ENCODE measurements at places on chromosomes 2 and 18.

GRCh38 chr2:240138254-240138984 is 2.0 kb downstream of the OTOS start:
- DNase-seq: no peak

GRCh38 chr2:240432430-240432819 is 3.0 kb upstream of the GPC1 start:
- no peak for DNase-seq

- no peak for DNase-seq
These were observed 182.3 kb downstream of the INO80D start for GRCh38 chr2:205903549-205904129.

GRCh38 chr18:26476697-26477096 is 71.7 kb downstream of the KCTD1 start:
- DNase-seq: no peak

GRCh38 chr2:232697807-232698110 is 628 bp downstream of the GIGYF2 start:
- DNase-seq: no peak

DNA sequence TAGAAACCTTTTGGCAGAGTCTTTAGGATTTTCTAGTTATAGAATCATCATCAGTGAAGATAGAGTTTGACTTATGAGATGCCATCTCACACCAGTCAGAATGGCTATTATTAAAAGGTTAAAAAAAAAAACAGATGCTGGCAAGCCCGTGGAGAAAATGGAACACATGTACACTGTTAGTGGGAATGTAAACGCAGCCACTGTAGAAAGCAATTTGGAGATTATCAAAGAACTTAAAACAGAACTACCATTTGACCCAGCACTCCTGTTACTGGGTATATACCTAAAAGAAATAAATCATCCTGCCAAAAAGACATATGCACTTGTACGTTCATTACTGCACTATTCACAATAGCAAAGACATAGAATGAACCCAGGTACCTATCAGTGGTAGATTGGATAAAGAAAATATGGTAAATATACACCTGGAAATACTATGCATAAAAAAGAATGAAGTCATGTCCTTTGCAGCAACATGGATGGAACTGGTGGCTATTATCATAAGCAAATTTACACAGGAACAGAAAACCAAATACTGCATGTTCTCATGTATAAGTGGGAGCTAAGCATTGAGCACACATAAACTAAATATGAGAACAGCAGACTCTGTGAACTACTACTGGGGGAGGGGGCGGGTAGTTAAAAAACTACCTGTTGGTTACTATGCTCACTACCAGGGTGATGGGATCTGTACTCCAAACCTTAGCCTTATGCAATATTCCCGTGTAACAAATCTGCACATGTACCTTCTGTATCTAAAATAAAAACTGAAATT is 279.0 kb downstream of the KIAA1328 start:
- peak; percentile 3 for DNase-seq

GRCh38 chr18:58136879-58137278 is 92.9 kb downstream of the NEDD4L start:
- no peak for DNase-seq

DNA sequence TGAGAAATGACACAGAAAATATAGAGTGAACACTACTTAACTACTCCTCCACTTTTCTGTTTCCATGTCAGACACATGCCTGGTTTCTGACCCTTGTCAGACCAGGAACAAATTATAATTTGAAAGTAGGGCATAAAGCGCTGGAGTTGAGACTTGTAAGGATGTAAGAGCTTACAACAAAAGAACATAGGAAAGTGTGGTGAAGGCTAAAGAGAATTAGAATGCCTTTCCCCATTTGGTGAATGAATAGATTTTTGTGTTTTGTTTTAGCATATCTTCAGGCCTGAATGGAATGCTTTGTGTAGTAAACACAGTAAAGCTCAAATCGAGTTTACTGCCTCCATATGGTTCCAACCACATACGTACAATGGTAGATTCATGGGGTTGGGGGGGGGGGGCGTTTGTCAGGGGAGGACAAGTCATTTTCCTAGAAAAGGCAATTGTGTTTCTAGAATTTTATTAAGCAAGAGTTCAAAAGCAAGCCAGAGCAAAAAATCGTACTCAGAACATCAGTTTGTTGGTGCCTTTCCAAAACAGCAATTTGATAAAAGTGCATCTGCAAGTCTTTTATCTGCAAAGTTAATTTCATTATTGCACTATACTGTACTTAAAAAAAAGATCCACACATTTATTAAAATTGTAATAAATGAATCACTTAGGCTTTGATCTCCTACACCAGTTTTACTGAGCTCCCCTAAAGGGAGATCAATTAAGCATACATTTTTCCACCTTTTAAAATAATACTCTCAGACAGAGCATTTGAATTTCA is 30.9 kb downstream of the NRXN1 start:
- no peak for DNase-seq

- DNase-seq: no peak
These were observed 441.0 kb downstream of the CPS1 start for GRCh38 chr2:210997373-210997772.

DNA sequence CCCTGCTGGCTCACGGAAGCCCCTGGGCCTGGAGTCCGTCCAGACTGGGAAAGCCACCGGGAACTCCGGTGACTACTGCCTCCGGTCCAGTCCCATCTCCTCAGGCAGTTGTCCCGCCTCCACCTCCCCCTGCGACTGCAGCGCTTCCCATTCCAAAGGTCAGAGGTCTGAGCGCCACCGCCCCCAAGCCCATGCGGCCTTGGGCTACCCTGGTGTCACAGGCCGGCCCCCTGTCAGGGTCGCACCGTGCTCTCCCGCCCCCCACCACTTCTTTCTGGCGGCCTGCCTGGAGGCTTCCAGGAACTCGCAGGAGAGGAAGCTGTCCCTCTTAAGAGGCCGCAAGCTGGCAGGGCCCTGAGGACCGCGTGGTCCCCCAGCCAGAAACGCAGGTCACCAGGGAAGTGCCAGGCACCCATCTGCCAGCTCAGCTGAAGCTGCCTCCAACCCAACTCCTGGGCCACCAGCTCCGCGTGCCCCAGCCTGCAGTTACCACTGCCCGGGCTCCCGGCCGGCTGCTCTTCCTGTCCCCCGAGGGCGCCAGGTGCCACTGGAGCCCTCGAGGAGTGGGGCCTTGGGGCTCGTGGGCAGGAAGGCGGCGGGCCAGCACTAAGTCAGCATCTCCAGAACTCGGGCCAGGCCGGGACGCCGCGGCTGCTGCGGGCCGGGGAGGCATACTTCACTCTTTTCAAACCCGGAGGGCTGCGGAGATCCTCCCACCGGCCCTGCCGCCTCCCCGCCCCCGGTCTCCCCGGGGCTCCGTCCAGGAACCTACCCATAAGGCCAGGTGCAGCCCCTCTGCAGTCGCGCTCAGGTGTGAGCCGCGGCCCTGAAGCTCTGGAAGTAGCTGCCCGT is 83.3 kb upstream of the POMC start:
- DNase-seq: peak; percentile 40

GRCh38 chr2:108922141-108922915 is 66.7 kb downstream of the EDAR start:
- no peak for DNase-seq

DNA sequence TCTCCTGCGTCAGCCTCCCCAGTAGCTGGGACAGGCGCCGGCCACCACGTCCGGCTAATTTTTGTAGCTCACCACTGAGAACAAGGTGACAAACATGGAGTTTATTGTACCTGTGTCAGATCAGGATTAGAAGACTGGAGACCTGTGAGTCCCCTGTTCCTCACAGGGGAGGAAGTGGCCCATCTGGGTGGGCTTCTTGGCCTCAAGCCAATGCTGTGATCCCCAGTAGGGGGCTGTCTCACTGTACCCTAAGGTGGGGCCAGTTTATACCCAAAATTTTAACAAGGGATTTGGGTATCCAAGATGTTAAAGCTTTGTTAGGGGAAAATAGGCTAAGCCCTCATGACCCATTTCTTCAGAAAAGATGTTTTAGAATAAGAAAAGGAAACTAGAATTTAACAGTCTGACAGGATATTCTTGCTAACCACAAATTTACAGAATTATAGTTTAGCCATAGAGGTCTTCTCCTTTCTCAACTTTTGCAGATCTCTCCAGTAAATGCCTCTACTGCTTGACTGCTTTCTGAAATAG is 16.3 kb downstream of the PCBP1 start:
- DNase-seq: no peak

GRCh38 chr2:52391621-52392020 is 1359.7 kb upstream of the NRXN1 start:
- DNase-seq: no peak

- DNase-seq: no peak
These were observed 128.5 kb downstream of the EN1 start for GRCh38 chr2:118718921-118719320.

GRCh38 chr2:33529771-33530481 is 53.5 kb downstream of the RASGRP3 start:
- DNase-seq: no peak

GRCh38 chr18:24918257-24918656 is 433.7 kb downstream of the ZNF521 start:
- DNase-seq: no peak

DNA sequence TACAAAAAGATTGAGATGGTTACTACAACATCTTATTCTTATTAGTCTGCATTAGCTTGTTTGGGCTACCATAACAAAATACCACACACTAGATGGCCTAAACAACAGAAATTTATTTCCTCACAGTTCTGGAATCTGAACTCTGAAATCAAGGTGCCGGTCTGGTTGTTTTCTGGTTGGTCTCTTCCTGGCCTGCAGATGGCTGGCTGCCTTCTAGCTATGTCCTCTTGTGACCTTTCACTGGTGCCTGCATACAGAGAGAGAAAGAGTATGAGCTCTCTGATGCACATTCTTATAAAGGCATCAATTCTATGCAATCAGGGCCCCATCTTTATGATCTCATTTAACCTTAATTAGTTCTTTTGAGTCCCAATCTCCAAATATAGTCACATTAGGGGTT is 696.5 kb downstream of the TDRD15 start:
- DNase-seq: no peak

GRCh38 chr2:113080134-113080533 is 12.4 kb downstream of the IL1F10 start:
- peak; percentile 18 for DNase-seq

GRCh38 chr2:78109272-78109671 is 587.1 kb upstream of the LRRTM4 start:
- no peak for DNase-seq

DNA sequence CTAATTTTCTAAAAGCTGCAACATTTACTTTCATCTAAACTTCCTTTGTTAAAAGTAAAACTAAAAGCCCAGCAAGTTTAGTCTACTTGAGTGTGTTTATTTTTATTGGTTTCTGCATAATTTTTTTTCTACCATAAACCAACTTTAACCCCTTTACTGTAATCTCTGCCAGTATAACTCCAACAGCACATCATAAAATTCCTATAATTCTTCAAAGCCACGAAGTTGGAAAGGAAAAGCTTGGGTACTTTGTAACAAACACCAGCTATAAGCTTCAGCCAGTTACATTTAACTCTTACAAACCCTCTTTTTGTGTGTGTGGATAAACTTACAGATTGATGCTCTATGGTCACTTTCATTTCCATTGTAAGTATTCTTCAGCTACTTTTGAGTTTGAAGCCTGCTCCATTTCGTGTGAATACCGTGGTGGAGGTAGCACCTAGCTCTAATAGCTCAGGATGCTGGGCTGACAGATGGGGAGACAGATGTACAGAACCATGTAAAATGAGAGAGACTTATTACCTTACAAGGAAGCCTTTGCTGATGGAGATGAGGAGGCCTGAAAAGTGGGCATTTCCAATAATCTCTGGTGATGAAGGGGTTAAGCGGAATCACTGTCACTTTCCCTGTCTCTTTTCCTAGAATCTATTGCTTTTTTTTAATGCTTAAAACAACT is 42.5 kb downstream of the ZEB2 start:
- DNase-seq: no peak

GRCh38 chr2:165203689-165204559 is at the start of gene SCN3A:
SCN3A (minus strand) TSS chr2:165204050; CDS start chr2:165176394, 27,656 bp downstream.
- DNase-seq: peak; percentile 75

GRCh38 chr2:176516051-176516602 is 246.9 kb downstream of the MTX2 start:
- DNase-seq: no peak

DNA sequence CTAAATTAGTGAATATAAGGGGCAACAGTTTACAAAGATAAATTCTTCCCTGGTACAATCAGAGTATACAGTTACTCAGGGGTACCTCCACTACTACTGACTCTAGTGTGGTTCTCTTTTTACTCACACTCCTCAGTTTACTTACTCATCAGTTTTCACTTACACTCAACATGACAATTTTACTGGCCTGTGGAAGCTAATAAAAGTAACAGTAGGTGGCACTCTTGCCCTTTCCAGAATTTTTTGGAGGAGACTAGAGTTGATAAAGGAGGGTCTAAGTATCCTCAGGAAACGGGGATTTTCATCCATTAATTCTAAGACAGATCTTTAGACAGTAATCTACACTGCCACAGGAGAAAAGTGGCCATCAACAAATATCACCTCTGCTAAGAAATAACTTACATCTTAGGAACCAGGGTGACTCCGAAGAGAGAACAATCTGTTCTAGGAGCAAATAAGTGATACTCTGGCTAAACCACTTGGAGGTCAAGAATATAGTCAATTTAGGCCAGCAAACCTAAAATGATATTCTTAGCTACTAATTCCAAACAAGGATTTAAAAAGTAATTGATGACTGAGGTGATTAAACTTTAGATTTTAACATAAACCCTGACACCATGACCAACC is 61.3 kb downstream of the ATL2 start:
- DNase-seq: peak; percentile 29

DNA sequence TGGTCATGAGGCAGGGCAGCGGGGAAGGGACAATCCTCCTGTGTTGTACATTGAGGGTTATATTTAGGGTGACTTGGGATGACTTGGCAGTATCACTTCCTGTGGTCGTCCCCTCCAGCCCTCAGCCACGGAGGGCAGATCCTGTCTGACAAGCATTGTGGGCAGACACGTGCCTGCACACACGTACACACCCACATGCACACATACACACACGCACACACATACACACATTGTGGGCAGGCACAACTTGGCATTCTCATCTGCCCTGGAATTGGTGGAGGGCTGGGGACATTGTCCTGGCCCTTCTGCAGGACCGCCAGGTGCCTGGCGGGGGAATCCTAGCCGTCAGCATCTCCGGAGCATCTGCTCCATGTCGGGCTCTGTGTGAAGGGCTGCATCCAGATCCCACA is 47.6 kb downstream of the ODC1 start:
- DNase-seq: no peak

GRCh38 chr2:150639383-150639782 is 151.9 kb upstream of the RND3 start:
- no peak for DNase-seq

- DNase-seq: no peak
These were observed 8.3 kb downstream of the FN1 start for GRCh38 chr2:215427585-215427984.

- no peak for DNase-seq
These were observed 314.5 kb upstream of the MMADHC start for GRCh38 chr2:149902081-149902480.

- DNase-seq: no peak
These were observed 45.2 kb downstream of the ST3GAL5 start for GRCh38 chr2:85843543-85843942.

All from COR-L47 (cell line).